ENCODE measurements at places on chromosomes 13 and 19.

- no peak for DNase-seq
Measured at GRCh38 chr19:14821937-14822336, 13.0 kb downstream of the OR7A5 start.

DNA sequence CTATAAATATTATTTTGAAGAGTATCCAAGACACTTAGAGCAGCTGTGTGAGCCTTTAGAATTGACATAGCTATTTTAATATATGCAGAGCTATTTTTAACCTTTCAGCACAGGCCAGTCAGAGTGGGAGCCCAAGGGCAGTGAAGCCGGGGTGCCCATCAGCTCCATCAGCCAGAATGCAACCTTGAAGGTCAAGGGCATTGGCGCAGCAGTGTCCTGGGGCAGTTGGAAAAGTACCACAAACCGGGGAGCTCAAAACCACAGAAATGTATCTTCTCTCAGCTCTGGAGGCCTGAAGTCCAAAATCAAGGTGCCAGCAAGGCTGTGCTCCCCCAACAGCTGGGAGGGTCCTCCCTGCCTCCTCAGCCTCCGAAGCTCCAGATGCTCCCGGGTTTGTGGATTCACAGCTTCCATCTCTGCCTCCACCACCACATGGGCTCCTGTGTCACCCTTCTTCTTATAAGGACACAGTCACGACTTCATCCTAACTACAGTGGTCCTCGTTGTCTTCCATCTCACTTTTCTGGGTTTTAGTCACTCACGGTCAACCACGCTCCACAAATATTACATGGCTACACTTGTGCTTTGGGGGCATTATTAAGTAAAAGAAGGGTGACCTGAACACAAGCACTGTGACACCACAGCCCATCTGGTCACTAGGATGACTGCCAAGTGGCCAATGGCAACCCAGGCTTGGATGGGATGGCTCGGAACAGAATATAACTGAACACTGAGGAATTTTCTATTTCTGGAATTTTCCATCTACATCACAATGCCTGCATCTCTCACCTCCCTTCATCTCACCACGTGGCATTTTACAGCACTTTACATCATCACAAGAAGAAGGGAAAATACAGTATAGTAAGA, 15.9 kb upstream of the GAS6 start:
- DNase-seq = no peak

- DNase-seq = peak; percentile 45
Measured at GRCh38 chr19:35268536-35269437, at the start of gene USF2. TSS of gene USF2 (plus strand) at chr19:35268962. CDS start at chr19:35269102, 140 bp downstream.

- no peak for DNase-seq
Measured at GRCh38 chr19:58315580-58315979, 10.4 kb downstream of the ERVK3-1 start.

- no peak for DNase-seq
Measured at GRCh38 chr13:98652721-98653462, 76.0 kb upstream of the STK24 start.

DNA sequence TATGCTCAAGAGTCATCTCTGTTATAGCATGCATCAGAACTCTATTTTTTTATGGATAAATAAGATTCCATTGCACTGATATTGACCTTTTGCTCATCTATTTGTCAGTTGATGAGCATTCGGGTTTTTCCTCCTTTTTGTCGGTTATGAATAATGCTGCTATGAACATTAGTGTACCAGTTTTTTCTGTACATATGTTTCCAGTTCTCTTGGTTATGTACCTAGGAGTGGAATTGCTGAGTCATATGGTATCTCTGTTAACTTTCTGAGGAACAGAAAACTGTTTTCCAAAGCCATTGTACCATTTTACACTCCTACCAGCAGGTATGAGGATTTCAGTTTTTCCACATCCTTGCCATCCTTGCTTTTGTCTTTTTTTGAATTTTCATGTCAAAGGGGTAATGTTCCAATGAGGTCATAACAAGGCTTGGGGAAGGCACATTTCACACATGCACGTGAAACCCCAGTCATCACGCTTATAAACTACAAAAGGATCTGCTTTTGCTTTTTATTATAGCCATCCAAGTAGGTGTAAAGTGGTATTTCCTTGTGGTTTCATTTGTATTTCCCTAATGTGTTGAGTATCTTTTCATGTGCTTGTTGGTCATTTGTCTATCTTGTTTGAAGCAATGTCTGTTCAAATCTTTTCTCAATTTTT, 14.6 kb downstream of the KBTBD7 start:
- no peak for DNase-seq

GRCh38 chr19:18879579-18880373, 16.2 kb downstream of the CERS1 start:
- DNase-seq = no peak

GRCh38 chr13:97352815-97353214, 81.2 kb upstream of the RAP2A start:
- no peak for DNase-seq

DNA sequence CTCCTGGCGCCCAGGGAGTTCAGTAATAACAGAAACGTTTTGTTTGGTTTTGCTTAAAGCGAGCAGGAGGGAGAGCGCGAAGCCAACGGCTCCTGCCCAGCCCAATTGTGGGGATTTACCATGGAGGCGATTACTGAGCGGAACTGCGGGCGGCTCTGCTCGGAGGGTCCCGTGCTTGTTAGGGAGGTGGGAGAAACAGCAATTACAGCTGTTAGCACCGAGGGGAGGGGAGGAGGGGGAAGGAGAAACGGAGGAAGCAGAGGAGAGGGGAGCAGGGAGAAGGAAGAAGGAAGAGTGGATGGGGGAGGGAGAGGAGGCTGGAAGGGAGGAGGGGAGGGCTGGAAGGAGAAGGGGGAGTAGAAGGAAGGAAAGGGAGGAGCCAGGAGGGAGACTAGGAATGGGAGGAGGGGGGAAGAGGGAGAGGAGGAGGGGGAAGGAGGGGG, 7.7 kb upstream of the ONECUT3 start:
- DNase-seq = no peak

DNA sequence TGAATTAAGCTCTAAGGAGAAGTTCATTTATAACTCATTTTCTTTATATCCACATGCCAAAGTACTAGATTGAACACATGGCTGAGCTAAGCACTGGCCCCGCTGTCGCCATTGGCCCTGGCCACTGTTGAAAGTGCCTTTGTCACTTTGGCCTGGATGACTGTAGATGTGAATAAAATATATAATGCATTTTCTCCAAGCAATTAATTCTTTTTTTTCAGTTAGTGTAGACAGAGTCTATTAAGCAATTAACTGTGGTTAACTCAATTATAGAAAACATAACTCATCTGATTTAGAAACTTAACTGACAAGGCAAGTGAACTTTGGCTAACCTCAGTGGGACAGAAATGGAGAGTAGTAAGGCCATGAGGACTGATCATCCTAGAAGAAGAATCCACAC, 965.6 kb downstream of the EFNB2 start:
- no peak for DNase-seq

- DNase-seq = no peak
Measured at GRCh38 chr13:89930861-89931260, 1416.6 kb upstream of the MIR17HG start.

GRCh38 chr19:16327911-16328823, 3.5 kb downstream of the KLF2 start:
- DNase-seq = no peak

GRCh38 chr13:98422046-98422445, 154.9 kb downstream of the STK24 start:
- DNase-seq = no peak

GRCh38 chr13:50463719-50464118, 379.8 kb downstream of the DLEU7 start:
- no peak for DNase-seq

- no peak for DNase-seq
Measured at GRCh38 chr19:19207637-19208572, 3.9 kb upstream of the NCAN start.

DNA sequence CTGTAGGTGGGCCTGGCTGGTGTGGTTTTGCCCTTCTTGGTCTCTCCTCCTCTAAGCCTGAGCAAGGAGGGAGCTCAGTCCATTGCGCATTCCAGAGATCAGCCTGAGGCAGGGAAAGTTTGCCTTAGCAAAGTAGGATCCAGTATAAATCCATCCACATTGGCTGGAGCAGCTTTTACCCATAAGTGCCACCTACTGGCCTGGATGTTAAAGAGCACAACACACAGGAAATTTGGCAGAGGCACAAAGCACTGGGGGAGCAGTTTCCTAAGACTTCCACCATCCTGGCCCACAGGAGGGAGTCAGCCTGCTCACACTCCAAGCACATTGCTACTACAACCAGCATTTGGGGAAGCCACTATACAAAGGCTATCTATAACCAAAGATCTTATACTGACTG, 1124.2 kb downstream of the SLITRK1 start:
- peak; percentile 35 for DNase-seq

DNA sequence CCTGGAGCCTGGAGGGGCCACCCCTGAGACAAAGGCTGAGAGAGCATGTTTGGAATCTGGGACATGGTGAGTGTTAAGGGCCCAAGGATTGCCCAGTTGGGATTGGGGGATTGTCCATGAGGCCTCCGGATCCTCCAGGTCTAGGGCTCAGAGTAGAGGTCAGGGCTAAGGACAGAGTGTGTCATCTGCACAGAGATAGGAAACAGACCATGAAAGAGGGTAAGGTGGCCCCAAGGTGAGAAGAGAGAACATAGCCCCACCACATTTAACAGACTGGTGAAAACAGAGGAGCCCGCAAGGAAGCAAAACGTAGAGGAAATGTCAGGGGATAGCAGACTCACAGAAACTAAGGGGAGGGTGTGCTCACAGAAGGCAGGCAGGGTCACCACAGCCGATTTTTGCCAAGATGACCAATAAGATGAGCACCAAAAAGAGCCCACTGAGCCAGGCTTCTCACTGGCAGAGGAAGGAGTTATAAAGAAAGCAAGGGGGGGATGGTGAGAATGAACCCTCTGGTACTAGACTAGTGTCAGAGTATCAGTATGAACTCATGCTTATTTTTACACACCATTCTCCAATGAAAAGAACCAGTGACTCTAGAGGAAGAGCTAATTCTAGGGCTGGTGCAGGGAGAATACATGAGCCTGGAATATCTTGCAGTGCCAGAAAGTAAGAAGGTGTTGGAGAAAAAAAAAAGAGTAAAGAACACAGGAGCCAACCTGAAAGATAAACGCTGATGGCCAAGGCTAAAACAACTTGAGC, 17.5 kb downstream of the DYRK1B start:
- no peak for DNase-seq

DNA sequence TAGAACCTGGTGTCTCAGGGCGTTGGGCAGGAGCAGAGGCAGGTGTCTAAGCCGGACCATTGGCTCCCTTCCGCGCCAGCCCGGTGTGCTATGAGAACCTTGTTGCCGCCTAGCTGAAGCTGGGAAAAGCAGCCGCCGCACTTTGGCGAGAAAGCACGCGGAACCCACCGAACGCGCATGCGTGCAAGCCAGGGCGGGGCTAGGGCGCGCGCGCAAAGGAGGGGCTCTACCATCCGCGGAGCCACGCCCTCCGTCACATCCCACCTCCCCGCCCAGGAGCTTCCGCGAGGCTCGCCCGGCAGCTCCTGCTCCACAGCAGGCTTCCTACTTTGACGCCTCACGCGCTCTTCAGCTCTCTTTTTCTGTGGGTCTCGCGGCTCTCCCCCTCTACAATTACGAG, 51.3 kb downstream of the WDR87 start:
- DNase-seq = no peak

DNA sequence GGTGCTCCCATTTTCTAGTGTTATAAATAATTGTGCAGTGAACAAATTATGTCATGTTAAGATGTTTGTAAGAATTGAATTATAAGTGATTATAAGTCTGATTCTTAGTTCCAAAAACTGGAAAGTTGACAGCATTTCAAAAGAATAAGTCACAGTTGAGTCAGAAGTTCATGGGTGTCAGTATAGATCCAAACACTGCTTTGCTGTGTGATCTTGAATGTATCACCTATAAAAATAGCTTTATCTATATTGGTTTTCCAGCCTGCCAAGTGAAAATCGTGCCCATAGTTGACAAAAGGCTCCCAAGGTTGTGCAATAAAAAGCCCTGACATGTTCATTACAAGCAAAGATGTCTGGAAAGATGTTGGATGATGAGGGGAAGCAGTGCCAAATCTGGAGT, 336.0 kb downstream of the MTUS2 start:
- no peak for DNase-seq

DNA sequence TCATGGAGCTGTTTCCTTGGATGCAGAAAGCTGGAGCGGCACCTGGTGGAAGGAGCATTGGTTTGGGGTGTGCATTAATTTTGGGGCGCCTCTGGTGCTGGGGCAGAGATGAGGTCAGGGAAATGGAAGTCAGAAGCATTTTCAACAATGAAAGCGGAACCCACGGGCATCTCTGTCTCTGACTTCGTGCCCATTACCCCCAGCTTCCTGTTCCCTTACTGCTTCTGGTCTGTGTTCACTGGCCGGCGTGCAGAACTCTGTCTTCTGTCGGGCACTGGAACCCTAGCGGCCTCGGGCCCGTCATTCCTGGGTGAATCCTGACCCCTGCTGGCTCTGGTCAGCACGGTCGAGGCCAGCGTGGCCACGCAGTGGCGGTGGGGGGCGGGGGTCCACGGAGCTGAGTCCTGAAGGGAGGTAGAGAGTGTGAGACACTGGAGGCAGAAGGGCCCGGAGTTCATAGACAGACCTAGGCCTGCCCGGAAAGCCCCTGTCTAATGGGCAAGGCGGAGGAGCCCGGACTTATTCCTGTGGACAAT, 7.9 kb upstream of the LINGO3 start:
- peak; percentile 36 for DNase-seq

DNA sequence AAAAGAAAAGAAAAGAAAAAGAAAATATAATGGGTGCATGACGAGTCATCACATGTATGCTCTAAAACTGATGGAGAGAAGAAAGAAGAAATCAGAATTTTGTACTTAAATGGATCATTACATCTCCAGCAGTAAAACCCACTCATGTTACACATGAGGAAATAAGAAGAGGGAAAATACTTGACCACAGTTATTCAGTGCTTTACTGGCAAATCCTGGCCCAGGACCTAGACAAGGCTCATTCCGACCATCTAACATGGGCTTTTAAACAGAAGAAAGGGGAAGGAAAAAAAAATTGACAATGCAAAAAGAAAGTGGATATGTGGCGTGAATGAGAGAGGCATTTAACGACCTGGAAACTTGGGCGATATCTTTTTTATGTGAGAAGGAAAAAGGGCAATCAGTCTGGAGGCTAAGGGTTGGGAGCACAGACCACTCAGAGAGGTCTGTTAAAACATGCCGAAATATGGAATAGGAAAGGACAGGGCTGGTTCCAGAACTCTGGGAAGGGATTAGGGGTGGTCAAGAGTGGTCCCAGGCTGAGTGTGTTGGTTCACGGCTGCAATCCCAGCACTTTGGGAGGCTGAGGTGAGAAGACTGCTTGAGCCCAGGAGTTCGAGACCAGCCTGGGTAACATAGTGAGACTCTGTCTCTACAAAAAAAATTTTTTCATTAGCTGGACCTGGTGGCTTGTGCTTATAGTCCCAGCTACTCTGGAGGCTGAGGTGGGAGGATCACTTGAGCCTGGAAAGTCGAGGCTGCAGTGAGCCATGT, 1.6 kb downstream of the SIGLECL1 start:
- DNase-seq = no peak
